ENCODE measurements at places on chromosomes 16 and 17. TPM values are rescaled to one million over a fixed set of nuclear protein-coding genes. Genes with fewer than 3 reads are reported as not detected.

Gene CSH1
- 0.26 TPM for polyA plus RNA-seq

DNA sequence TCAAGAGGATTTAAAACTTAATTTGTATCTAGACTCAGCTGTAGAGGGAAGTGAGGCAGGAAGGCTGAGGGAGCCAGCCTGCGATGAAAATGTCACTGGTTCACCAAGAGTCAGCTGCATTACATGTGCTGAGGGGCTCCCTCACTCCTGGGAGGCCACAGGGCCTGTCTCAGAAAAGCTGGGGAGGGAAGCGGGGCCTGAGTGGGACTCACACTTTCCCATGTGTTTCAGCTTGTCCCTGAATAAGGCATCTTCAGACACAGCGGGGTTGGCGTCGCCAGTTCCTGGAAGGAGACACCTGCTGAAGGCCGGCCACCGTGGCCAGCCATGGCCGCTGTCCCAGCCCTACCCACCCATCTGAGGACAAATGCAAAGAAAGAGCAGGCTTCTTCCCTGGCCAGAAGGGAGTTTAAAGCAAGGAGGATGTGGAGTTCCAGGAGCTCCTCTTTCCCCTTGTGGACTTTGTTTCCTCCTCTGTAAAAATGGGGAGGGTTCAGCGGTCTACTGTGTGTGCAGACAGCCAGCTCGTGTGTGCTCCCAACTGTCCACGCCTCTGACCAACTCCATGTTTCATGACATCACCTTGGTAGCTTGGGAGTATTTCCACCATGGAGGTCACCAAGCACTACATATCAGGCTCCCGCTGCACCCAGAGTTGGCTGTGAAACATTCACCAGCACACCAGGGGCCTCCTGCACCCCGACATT, 19.2 kb upstream of the MRPS23 start:
- no peak for DNase-seq

DNA sequence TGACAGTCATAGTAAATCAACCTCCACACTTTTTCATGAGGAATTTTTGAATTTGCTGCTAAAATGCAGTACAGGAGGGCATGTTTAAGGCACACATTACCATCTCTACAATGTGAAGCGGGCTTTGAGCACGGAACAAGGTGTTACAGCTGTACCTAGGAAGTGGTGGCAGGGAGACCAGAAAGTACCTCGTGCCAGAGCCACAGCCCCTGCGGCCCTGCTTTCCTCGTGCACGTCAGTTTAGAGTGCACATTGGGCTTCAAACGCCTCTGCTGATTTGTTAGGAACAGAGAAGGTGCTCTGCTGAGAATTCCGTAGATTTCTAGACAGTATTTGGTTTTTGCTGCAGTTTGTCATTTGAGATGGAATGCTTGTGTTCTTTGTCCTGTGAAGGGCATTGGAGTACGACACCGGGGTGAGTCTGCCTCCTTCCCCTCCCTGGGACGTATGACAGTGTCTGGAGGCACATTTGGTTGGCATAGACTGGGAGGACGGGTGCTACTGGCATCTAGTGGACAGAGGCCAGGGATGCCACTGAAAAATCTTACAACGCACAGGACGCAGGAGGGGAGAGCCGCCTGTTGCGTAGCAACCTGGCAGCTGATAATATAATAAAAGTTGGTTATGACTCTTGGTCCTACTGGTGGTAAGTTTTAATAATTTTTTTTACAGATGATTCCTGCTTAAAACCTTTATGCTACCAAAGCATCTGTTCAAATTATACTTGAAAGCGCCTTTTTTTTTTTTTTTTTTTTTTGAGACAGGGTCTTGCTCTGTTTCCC, 9.1 kb downstream of the FOXK2 start:
- peak; percentile 42 for DNase-seq

Gene TBC1D3B
- polyA plus RNA-seq = 4.7 TPM

Gene RHBDF1
- polyA plus RNA-seq = 73.6 TPM
